ENCODE measurements at places on chromosomes 6 and 20.

DNA sequence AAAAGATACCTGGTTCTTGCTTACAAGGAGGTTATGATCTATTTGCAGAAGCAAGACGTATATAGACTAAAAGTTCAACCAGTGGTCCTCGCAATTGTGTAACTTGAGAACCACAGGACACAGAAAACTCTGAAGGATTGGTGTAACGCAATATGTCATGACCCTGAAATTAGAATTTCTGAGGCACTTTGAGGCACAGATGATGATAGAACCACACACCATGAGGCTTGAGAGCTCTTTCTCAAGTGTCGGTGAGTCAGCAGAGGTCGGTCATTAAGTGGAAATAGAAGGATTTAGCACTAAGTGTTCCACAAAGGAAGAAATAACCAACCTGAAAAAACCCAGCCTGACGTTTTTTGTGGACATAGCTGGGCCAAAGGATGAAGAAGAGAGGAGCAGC lies 15.3 kb upstream of the CCN2 start:
- DNase-seq = no peak

- no peak for DNase-seq
Observed at GRCh38 chr20:63657260-63657936, 714 bp upstream of the RTEL1 start.

- DNase-seq = no peak
Observed at GRCh38 chr6:87724983-87725811, 23.2 kb upstream of the AKIRIN2 start.

DNA sequence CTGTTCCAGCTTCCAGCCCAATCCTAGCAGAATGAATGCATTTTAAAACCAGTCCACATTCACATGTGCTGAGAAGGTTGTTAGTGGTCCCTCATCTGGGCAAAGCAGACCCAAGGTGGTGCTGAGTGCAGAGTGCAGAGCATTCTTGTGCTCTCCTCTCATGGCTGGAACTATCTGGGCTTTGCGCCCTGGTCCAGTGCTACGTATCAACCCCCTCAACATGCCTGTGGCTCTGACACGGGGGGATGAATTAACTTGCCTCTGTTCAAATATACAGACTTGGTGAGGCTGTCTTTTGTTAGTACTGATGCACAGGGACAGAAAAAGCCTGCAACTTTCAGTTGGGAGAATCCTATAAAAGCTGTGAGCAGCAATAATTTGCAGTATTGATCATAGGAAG lies 42.5 kb downstream of the PANK2 start:
- no peak for DNase-seq

DNA sequence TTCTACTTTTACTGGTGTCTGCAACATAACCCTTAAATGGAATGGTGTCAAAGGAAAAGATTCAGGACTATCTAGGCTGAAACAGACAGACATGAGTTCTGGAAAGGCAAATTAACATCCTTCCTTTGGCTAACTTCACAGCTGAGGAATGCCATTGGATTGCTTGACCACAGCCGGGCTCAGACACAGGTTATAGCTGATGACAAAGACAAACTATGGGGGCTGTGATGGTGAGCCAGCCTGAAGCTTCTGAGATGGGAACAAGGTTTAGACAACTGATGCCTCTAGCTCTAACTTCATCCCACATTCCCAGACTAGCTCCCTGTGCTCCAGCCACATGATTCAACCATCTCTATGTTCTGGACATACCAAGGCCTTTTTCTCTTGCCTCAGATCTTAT lies 15.3 kb downstream of the POLR1C start:
- DNase-seq = no peak

DNA sequence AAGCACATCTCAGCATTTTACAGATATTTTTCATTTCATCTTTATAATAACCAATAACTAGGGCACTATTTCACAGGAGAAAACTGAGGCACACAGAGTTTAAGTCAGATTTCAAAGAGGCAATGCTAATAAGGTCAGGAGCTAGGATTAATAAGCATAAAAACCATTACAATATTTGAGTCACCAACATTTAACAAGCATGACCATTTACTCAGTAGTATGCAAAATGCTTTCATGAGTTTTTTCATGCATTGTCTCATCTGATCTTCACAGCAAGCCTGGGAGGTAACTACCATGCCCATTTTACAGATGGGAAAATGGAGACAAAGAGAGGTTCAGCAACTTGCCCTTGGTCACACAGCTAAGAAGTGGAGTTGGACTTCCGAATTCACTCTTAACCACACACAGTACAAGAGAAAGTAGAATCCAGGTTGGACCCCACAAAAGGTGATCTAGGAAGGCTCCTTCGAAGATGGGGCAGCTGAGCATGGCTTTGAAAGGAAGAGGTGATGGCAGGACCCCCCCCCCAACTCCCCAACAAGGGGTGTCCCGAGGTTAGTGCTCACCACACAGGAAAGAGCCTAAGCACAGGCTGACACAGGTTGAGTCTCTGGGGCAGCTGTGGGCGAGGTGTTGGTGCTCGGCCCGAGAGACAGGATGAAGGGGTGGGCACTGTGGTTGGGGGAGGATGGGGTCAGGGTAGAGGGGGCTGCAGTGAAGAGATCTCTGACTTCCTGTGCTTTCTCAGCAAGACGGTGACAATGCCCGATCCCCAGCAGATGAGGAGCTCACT lies 108.8 kb downstream of the PREX1 start:
- no peak for DNase-seq

DNA sequence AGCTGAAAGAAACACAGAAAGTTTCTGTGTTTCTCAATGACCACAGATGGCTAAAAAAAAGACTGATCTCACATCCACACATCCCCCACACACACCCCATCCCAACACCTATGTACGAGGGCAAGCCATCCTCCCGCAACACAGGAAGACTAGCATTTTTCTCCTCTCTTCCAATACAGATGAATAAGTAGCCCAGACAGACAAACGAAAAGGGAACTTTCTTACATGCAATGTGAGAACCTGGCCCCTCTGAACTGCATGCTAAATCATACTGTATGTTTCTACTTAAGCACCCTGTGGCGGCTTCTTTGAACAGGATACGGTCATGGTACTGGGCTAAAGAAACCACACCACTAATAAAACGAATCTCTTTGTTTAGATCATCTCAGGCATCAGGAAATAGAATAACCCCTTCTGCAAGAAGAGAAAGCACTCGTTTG lies 116.2 kb downstream of the GMDS start:
- DNase-seq = no peak

GRCh38 chr6:141914646-141915045 lies 218.1 kb upstream of the GJE1 start:
- no peak for DNase-seq

DNA sequence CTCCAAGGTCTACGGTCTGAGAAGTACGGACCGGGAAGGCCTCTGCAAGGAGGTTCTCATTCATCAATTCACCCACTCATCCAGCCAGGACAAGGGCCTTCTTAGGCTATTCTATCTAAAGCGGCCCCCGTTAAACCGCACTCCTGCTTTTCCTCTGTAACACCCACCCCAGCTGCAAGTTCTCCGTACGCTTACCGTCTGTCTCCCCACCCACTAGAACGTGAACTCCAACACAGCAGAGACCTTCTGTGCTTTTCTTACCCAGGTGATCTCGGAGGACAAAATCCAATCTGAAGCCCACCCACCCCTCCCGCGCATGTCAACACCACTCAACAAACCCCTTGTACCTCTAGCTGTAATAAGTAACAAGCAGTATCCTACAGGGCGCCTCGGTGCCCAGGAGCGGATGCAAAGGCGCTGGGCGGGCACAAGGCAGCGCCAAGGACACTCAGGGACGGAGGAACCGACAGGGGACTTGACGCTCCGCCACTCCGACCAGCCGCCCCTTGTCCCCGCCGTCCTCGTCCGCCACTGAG lies 351 bp downstream of the AURKA start:
- DNase-seq = no peak

- no peak for DNase-seq
Observed at GRCh38 chr6:133339543-133340384, 98.6 kb downstream of the EYA4 start.

GRCh38 chr6:101803136-101803535 lies 409.6 kb downstream of the GRIK2 start:
- DNase-seq = no peak

GRCh38 chr6:137699031-137699683 lies 167.9 kb upstream of the TNFAIP3 start:
- DNase-seq = no peak

DNA sequence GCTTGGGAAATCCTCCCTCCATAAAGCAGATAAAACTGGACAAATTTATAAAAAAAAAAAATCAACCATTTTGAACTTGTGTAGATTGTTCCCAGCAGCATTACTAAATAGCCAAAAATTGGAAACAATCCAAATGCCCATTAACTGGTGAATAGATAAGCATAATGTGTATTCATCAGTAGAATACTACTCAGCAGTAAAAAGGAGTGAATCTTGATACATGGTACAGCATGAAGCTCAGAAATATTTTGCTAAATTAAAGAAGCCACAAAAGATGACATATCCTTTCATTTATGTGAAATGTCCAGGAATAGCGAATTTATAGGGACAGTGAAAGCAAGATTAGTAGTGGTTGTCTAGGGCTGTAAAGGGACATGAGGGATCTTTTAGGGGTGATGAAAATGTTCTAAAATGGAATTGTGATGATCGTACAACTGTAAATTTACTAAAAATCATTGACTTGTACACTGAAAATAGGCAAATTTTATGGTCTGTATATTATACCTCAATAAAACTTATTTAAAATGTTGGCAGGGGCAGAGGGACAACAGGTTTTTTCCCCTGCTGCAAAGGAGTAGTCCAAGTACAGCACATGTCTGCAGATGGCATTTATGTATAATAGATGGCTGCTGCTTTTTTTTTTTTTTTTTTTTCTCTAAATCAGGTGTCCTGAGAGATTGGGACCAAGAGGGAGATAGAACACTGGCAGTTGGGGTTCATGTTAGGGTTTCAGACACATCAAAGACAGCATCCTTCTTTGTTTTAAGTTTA lies 59.5 kb downstream of the CBFA2T2 start:
- no peak for DNase-seq

DNA sequence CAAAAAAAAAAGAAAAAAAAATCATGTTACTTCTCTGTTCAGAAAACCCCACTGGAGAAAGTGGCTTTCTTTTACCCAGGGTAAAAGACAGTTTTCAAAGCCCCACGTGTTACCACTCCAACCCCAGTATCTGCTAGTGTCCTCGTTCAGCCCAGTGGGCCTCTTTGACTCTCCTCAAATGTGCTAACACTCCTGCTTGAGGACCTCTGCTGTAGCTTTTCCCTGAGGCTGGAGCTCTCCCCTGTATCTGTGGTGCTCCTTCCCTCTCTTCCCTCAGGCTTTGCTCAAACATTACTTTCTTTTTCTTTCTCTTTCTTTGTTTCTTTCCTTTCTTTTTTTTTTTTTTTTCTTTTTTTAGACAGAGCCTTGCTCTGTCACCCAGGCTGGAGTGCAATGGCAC lies 15.3 kb downstream of the SEC23B start:
- no peak for DNase-seq

GRCh38 chr20:52103913-52104545 lies 87.5 kb downstream of the ZFP64 start:
- DNase-seq = no peak

- no peak for DNase-seq
Observed at GRCh38 chr20:1341561-1342265, 12.8 kb upstream of the SDCBP2 start.

DNA sequence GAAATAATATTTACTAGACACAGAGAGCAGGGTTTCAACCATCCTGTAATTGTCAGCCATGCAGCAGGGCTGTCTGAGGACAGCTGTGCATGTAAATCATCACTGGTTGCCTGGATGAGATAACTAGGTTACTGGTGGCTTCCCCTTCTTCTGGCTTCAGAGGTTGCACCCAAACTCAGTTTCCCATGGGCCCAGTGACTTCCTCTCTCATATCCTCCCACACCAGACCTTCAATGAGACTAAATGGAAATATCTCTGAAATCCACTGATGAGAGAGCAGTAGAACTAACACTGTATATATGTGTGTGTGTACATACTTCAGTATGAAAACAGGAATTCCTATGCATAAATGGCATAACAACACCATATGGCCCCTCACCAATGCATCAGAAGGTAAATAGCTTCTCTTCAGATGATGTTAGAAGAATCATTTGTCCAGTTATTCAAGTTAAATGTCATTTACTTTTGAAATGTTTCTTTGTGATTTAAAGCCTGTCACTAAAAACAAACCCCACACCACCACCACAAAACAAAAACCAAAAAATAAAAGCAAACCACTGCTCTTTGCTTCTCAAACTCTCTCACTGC lies 51.0 kb upstream of the IL20RA start:
- no peak for DNase-seq

DNA sequence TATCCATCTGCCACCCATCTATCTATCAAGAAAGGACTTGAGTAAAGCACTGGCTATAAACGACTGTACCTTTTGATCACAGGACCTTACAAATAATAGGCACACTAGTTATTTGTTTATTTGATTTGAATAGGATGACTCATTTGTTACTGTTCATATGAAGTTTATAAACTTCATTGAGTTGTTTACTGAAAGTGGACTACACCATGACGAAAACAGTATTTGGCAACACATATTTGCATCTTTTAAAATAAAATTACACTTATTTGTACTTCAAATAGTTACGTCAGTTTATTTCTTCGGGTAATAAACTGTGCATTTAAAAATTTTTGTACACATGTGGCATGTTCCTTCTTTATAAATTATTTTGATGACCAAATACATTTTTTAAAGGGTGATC lies 133.0 kb downstream of the OGFRL1 start:
- DNase-seq = no peak

DNA sequence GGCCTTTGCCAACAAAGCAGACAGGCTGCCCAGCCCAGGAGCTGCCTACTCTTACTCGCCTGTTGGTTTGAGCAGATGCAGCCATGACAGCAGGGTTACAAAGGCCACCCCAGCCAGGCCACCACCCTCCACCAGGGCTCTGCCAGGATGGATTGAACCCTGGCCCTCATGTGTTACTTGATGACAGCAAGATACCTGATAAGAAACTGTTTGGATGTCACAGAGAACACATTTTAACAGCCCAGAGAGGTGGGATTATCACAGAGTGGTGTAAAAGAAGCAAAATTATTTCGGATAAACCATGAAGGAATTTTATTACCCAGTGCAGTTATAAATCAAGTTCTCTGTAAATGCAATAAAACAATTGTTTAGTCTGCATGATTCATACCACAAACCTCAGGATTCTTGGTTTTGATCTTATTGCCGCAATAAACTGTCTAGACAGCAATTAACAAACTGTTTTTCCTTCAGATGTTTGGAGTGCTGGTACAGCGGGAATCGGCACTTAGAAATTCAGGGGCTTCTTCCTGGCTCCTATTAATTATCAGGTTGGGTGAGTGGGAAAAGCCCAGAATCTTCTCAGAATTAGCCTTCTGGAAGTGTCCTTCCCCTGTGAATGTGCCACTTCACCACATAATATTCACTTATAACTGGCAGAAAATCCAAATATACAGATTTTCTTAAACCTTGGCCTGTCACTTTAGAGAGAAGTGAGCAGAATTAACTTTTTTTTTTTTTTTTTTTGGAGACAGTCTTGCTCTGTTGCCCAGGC lies 58.0 kb upstream of the SALL4 start:
- DNase-seq = no peak

DNA sequence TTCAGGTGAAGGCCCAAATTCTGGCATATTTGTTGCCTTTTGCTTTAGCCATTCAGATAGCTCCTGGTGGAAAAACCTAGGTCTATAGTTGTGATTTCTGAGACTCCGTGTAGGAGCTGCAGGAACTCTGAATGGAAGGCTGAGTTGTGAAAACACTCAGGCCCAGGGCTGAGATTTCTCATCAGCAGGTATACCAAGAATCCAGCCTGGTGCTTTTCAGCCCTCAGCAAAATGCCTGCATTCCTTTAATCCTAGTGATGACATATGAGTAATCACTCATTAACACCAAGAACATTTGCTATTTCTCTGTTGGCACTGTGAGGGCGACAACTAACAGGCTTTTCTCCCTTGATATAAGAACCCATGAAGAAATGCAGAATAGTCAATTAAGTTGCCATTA lies 546.1 kb upstream of the MAN1A1 start:
- no peak for DNase-seq
